ENCODE measurements at places on chromosomes 5 and 9. TPM values are rescaled to one million over a fixed set of nuclear protein-coding genes. Genes with fewer than 3 reads are reported as not detected.

The HMMR gene
- 0.58 TPM for polyA plus RNA-seq

The PCDHGA8 gene
- polyA plus RNA-seq = 0.09 TPM

The RORB gene
- polyA plus RNA-seq = 0.11 TPM

The GARIN3 gene
- not detected for polyA plus RNA-seq

The WNK2 gene
- 1.5 TPM for polyA plus RNA-seq

The TSSK1B gene
- polyA plus RNA-seq = not detected

- DNase-seq = peak; percentile 77
Measured at GRCh38 chr5:143177263-143177983, 226.1 kb downstream of the NR3C1 start.

DNA sequence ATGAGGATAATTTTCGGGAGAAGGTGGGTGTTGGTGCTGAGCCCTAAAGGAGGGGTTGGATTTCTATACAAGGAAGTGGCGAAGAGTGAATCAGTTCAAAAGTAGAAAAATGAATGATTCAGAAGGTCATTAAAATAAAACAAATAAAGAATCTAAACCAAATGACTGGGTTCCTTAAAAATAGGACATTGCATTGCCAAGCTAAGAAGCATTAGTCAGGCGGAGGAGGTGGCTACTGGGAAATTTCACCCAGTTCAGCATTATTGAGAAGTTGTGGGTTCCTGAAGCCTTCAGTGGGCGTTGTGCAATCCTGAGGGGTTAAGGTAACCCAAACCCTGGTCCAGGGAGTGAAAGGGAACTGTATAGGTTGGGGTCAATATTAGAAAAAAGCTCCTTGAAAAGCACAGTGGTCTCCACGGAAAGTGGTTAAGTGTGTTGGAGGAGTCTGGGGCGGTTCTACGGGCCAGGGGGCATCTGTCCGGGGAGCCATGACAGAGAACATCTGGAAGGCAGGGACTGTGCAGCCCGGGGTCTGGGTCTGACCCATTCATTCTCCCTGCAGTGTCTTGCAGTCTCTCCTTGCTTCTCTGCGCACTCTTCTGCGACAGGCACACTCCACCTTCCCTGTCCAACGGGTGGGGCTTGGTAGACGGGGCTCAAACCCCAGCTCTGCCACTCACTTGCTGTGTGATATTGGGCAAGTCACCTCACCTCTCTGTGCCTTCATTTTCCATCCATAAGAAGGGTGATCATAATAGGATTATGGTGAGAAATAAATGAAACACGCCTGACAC, 27.6 kb upstream of the DUSP1 start:
- DNase-seq = no peak

DNA sequence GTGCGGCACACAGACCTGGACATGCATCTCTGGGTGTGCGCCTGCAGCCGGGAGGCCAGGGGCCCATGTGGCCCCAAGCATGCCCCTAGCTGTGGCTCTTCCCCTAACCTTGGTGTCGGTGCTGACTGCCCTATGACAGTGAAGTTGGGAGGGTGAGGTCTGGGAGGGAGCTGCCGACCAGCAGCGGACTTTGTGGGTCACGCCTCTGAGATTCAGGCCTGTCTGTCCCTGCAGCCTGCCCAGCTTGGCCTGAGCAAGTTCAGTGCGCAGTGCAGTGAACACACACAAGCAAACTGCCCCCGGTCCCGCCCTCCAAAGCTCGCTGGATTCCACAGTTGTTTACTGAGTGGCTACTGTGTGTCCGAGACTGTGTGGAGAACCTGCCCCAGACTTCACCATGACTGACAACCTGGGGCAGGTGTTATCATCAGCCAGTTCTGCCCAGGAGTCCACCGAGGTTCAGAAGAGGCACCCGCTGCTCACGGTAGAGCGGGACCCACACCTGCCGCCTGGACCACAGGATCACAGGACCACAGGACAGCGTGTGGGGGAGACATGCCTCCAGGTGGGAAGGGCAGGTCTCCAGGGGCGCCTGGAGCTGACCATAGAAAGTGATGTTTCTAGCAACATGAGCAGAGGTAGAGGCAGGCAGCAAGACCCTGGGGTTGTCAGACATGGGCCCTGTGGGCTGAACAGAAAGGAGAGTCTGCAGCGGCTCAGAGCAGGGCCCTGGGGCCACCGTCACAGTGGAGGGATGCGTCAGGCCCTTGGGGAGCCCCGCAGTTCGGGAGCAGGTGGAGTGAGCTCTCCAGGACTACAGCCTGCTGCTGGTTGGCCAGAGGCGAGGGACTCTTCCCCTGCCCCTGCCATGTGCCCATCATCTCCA, 105.1 kb downstream of the PHF2 start:
- DNase-seq = no peak

DNA sequence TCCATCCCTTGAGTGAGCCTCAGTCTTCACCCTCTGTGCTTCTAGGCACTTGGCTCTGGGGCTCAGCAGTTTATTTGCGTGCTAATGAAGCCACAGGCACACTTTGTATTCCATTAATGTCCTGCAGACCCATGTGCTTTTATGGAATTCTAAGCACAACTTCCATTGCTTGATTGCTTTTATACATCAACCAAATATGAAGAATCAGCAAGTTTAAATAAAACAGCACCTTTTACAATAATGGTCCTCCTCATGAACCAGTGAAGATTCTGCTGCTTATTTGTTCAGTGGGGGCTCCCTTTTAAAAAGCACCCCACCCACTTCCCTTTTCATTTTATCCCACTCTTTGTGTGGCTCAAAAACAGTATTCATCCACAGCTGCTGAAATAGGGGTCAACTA, 60.2 kb downstream of the DCP2 start:
- no peak for DNase-seq

- no peak for DNase-seq
Measured at GRCh38 chr5:40736103-40736875, 19.5 kb downstream of the TTC33 start.

- DNase-seq = no peak
Measured at GRCh38 chr9:121808781-121809180, 157.3 kb downstream of the DAB2IP start.

GRCh38 chr5:141503681-141504080, 14.8 kb downstream of the PCDHGC5 start:
- DNase-seq = no peak

DNA sequence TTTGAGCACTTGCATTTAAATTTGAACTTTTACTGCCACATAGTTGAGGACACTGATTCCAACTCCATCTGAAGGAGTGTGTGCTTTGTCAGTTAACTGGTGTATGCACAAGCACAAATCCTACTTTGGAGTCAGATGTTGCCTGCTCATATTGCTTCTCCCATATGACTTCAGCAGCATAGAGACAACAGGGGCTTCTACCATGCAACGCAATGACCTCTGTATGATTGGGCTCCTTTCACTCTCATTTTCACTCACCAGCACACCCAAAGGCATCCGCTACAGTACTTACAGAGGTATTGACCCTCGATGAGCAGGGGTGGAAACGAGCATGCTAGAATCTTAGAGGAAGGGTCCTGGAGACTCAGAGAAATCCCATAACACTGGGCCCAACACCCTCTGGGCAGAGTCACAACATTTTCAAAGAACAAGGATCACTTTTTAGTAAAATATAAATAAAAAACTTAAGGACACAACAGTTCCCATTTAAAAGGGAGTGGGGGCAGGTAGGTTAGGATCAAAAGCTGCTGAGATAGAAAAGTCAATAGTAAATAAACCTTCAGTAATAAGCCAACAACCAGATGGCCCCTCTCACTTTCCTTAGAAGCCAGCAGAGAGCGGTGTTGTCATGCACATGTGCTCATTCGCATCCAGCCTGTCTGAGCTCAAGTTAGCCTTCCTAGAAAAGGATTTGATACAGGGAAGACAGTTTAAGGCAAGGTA, 203.8 kb downstream of the SNCAIP start:
- DNase-seq = peak; percentile 71

GRCh38 chr5:122705851-122706250, 69.0 kb upstream of the SNX2 start:
- DNase-seq = no peak

- no peak for DNase-seq
Measured at GRCh38 chr9:82183181-82183860, 194.7 kb downstream of the SPATA31D1 start.

All from kidney (tissue), 22 donors.